ENCODE measurements at places on chromosomes 11 and 22. TPM values are rescaled to one million over a fixed set of nuclear protein-coding genes. Genes with fewer than 3 reads are reported as not detected.

ST14 gene
- 6.9 TPM for total RNA-seq

DNA sequence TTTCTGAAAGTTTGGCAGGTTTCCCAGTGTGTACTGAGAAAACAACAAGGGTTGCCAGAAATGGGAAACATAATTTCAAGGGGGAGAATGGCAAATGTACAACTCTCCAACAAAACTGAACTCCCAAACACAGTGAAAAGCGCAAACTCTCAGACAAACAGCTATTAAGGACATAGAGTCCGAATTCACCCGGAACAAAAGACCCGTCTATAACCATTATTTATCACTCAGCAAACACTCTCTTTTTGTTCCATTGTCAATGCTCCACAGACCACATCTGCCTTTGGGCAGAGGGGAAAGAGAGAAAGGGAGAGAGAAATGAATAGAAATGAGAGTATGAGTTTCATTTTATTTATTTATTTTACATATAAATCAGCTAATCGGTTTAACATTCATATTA lies 21.7 kb downstream of the KIRREL3 start:
- no peaks in the 10 kb centered on the region for H3K36me3 ChIP-seq
- DNase-seq, result no peak
- H3K4me3 ChIP-seq, result no peak overlapping the region
- H3K27ac ChIP-seq, result no peak overlapping the region

GRCh38 chr22:40053460-40053859 lies 58.7 kb downstream of the FAM83F start:
- H3K36me3 ChIP-seq, result no peaks in the 10 kb centered on the region
- no peak overlapping the region for H3K4me3 ChIP-seq
- peaks cover 27% of the 10 kb centered on the region for H3K4me1 ChIP-seq
- no peak for DNase-seq

ASPHD2 gene
- total RNA-seq, result 1.6 TPM

- peak within 1 kb of the TSS; percentile 78 for H3K4me3 ChIP-seq
- no peaks in the 10 kb centered on the region for H3K36me3 ChIP-seq
- no peaks in the 10 kb centered on the region for H3K27me3 ChIP-seq
- no peak for DNase-seq
Observed at GRCh38 chr11:93850594-93851018, at the start of gene VSTM5. TSS of gene VSTM5 (minus strand) at chr11:93850618. CDS start at chr11:93850502, 116 bp downstream.

DNA sequence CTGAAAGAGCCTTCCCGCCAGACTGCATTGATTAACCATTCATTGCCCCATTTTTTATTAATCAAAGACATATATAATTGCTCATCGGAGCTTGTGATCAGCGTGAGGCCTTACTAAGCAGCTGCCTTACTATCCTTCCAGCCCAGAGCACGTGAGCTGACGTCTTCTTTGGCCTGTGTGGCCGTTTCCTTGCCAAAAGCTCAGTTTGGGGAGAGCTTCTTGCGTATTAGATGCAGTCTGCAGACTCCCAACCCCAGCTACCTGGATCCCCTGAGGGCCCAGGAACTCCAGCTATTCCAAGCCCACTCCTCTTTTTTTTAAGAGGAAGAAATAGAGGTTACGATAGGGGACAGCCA lies 784 bp upstream of the SLC43A3 start:
- no peak for DNase-seq
- peak overlapping the region; percentile 98 for H3K27ac ChIP-seq
- peak overlapping the region; percentile 73 for H3K4me3 ChIP-seq

- no peak overlapping the region for H3K27ac ChIP-seq
- no peak overlapping the region for H3K4me3 ChIP-seq
- no peaks in the 10 kb centered on the region for H3K4me1 ChIP-seq
- DNase-seq, result no peak
Observed at GRCh38 chr11:57588046-57588710, 9.3 kb upstream of the SERPING1 start.

DNA sequence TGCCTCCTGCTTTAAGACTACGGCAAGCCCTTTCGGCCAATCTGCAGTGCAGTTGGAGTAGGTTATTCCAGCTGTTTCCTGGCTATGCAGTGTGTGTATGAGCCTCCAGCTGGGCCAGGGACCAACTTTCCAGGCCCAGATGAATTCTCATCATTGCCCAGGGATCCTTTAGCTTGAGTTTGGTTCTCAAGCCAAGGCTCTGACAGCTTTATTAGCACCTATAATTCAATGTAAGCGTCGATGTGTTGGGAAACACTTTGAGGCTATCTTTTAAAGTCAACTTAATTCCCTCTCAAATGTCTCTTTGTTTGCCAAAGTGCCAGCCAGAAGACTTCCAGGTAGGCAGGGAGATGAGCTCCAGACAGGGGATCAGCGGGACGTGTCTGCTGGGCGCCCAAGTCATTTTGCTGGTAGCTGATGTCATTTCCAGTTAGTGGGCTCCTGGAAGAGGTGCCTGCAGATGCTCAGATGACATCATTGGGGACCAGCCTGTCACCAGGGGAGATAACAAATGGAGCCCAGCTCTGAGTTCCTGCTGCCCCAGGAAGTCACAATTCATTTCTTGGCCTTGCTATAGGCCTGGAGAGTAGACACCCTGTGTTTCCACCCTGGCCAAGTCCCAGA lies 520.4 kb downstream of the SOX6 start:
- H3K36me3 ChIP-seq, result no peaks in the 10 kb centered on the region
- H3K27me3 ChIP-seq, result no peaks in the 10 kb centered on the region
- H3K4me1 ChIP-seq, result no peaks in the 10 kb centered on the region
- H3K4me3 ChIP-seq, result no peak overlapping the region
- DNase-seq, result no peak

DNA sequence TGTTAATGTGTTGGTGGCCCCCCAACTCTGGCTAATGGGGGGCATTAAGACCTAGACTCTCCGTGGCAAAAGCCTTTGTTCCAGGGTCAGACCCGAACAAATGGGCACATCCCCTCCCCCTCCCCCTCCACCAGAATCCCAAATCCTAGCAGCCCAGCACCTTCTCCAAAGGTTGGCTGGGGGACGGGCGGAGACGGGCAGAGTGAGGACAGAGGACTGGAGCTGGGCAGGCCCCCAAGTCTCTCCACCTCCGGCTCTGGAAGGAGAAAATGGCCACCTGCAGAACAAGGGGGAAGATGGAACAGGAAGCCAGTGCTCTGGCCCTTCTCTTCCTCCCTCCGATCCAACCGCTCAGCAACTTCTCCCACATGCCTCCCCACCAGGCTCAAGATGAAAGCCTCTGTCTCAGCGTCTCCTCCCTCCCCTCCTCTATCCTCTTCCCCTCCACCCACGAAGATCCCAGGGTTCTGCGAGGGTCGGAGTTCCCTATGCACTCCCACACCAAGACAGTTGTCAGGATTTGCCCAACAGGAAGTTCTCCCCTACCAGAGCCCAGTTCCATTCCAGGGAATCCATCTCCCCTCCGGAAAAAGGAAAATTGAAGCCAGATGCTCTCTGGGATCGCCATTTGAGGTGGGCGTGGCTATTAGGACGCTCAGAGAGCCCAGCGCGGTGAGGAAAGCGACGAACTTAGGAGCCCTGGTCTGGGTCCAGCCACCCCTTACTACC lies 20.1 kb downstream of the ADA2 start:
- no peaks in the 10 kb centered on the region for H3K4me1 ChIP-seq
- H3K27me3 ChIP-seq, result no peaks in the 10 kb centered on the region
- no peak for DNase-seq
- no peak overlapping the region for H3K27ac ChIP-seq

MPZL2 gene
- total RNA-seq, result 18.3 TPM

- H3K36me3 ChIP-seq, result peaks cover 19% of the 10 kb centered on the region
- H3K27ac ChIP-seq, result peak overlapping the region; percentile 100
- DNase-seq, result no peak
- H3K27me3 ChIP-seq, result no peaks in the 10 kb centered on the region
Observed at GRCh38 chr11:10686311-10686710, 7.2 kb downstream of the IRAG1 start.

GRCh38 chr11:45178890-45179671 lies 32.6 kb downstream of the PRDM11 start:
- peak overlapping the region; percentile 93 for H3K27ac ChIP-seq
- H3K36me3 ChIP-seq, result peaks cover 6% of the 10 kb centered on the region
- peak overlapping the region; percentile 73 for H3K4me3 ChIP-seq
- H3K4me1 ChIP-seq, result peaks cover 20% of the 10 kb centered on the region
- DNase-seq, result no peak
- no peaks in the 10 kb centered on the region for H3K27me3 ChIP-seq

DNA sequence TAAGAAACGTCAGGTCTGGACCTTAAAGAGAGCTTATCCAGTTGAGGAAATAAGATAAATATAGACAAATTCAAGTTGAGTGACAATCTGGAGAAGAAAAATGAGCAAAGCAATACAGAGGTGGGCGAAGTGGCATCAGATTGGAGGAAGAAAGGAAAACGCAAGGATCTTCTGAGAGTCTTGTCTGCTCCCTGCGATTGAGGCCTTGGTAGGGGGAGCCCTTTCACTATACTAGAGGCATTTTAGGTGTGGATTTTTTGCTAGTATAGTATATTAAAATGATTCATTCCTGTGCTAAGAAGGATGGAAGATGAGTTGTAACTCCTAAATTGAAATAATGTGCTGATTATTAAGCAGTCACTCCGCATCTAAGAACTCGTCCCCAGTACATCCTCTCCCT lies 8.1 kb downstream of the NUP50 start:
- peaks cover 37% of the 10 kb centered on the region for H3K36me3 ChIP-seq
- H3K27me3 ChIP-seq, result no peaks in the 10 kb centered on the region
- H3K4me1 ChIP-seq, result peaks cover 2% of the 10 kb centered on the region
- DNase-seq, result no peak
- no peak overlapping the region for H3K27ac ChIP-seq
- no peak overlapping the region for H3K4me3 ChIP-seq

DNA sequence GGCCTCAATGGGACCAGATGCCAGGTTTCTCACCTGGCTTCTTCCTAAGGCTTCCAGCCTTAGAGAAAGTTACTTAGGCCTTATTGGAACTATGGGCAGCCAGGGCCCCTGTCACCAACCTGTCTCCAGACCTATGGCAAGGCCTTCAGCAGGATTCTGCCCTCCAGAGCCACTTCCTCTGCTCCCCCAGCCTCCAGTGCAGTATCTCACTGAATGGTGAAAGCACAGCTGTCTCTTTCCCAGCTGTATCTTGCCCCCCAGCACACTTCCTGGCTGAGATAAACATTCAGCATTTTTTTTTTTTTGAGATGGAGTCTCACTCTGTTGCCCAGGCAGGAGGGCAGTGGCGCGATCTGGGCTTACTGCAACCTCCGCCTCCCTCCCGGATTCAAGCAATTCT lies 1.5 kb downstream of the SLC2A11 start:
- DNase-seq, result no peak
- peaks cover 13% of the 10 kb centered on the region for H3K4me1 ChIP-seq
- no peaks in the 10 kb centered on the region for H3K27me3 ChIP-seq
- no peaks in the 10 kb centered on the region for H3K36me3 ChIP-seq

DNA sequence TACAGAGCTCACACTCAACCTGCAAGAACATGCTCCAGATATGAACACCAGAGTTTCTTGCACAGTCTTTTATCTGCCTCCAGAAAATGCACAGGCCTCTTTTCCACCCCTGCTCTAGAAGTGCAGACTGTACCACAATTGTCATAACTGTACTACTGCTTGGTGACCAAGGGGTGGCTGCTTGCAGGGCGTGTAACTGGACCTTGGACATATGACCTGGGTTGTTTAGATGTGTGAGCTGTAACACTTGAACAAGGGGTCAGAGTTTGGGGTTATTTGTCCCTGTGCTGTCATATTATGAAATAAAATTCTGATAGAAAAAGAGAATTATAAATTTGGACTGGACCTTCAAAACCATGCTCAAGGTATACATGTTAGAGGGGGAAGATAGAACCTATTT lies 1185.5 kb downstream of the FAM181B start:
- no peak for DNase-seq
- no peaks in the 10 kb centered on the region for H3K36me3 ChIP-seq
- H3K27ac ChIP-seq, result no peak overlapping the region

CLMP gene
- total RNA-seq, result 126 TPM

FTH1 gene
- 1,820 TPM for total RNA-seq

GRCh38 chr22:30005213-30005857 lies 74.9 kb upstream of the HORMAD2 start:
- DNase-seq, result peak; percentile 36
- no peak overlapping the region for H3K27ac ChIP-seq
- H3K27me3 ChIP-seq, result no peaks in the 10 kb centered on the region
- H3K4me1 ChIP-seq, result peaks cover 3% of the 10 kb centered on the region

DNA sequence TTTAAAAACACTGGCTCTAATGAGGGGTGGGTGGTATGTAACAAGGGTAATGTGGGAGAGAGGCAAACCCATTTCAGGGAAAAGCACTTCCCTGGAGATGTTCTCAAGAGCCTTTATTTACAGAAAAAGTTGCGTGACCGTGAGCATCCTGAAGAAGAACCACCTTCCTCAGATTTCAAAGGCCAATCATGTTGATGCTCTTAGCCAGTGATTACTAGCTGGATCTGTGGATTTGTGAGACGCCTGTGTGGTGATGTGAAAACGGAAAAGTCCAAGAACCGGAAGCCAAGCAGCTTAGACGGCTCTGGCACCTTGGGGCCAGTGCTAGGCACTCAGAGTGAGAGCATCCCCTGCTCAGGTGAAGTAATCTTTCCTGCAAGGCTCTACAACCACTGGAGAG lies 12.6 kb upstream of the UBASH3B start:
- no peaks in the 10 kb centered on the region for H3K36me3 ChIP-seq
- H3K4me1 ChIP-seq, result no peaks in the 10 kb centered on the region
- peak overlapping the region; percentile 21 for H3K4me3 ChIP-seq
- no peak for DNase-seq
- H3K27ac ChIP-seq, result no peak overlapping the region

DNA sequence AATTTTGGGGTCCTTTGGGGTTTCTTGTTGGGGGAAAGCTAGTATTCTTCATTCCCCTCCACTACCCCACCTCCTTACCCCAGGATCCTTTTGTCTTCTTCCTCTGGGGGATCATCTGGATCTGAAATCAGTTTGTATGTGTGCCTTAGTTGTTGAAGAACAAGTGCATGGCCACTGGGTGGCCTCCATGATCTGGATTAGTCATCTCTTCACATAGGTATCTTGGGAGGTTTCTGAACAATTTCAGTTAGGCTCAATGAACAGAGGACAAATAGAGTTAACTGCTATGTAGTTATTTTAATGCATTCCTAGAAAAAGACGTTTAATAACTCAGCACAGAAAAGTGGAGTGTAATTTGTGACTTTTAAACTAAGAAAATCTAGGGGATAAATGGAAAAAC lies 7.1 kb upstream of the VWA5A start:
- H3K27ac ChIP-seq, result no peak overlapping the region
- DNase-seq, result no peak
- H3K36me3 ChIP-seq, result no peaks in the 10 kb centered on the region
- H3K4me1 ChIP-seq, result no peaks in the 10 kb centered on the region

MMP8 gene
- not detected for total RNA-seq

All from thoracic aorta (tissue), 2 donors.